ENCODE measurements at places on chromosomes 6 and 20.

- no peak for DNase-seq
These were observed 3.2 kb downstream of the USP45 start for GRCh38 chr6:99512033-99512432.

GRCh38 chr20:20293691-20294385 is 74.1 kb upstream of the INSM1 start:
- DNase-seq = no peak

DNA sequence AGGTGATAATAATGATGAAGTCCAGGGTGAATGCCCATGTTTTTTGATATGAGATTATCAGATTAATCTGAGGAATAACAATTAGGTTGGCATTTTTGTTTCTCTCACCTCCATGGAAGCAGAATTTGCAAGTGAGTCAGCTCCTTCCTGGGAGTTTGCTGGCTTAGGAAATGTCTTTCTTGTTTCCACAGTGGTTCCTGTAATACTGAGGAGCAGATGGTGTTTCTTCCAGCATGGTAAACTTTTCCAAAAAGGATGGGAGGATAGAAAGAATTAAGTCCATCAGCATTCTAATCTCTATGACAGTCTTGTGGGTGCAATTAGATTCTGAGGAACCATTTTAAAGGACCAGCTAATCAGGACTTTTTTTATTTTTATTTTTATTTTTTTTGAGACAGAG is 40.5 kb downstream of the SNAP25 start:
- DNase-seq = no peak

- peak; percentile 62 for DNase-seq
These were observed 55.5 kb downstream of the PRDM1 start for GRCh38 chr6:106141441-106142237.

GRCh38 chr6:168684471-168684870 is 243.5 kb downstream of the SMOC2 start:
- no peak for DNase-seq

DNA sequence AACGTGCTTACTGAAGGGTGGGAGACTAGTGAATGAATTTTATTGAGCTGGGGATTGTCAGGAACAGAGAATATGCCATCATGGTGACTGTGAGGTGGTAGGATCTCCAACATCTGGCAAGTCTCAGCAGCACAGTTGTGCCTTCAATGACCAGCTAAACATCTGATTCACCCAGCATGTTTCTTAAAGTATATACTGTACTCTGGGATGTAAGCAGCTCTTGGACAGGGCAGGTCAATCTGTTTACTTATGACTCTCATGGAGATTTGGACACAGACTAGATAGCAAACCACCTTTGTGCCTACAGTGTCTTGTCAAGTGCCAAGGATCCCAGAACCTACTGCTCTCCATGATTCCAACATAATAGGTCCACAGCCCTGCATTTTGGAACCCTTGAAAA is 801.0 kb upstream of the CITED2 start:
- no peak for DNase-seq

- DNase-seq = no peak
These were observed 4.5 kb upstream of the SYS1 start for GRCh38 chr20:45358282-45359068.

DNA sequence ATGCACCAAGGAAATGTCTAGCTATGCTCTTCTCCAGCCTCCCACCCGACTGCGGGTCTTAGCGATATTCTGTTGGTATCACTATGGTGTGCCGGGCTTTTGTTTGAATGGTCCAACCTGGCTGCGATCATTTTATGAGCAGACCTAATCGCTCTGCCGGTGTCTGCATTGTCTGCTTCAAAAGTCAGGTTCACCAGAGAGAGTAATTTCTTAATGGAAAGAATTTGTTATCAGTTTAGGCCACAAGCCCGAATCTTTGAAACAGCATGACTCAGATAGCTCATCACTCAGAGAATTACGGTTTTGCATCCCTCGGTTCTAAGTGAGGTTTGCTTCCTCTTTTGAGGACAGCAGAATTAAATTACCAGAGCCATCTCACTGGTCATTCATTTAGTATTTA is 521.0 kb upstream of the ARID1B start:
- peak; percentile 8 for DNase-seq

GRCh38 chr20:49765413-49765736 is 47.3 kb upstream of the SLC9A8 start:
- no peak for DNase-seq

DNA sequence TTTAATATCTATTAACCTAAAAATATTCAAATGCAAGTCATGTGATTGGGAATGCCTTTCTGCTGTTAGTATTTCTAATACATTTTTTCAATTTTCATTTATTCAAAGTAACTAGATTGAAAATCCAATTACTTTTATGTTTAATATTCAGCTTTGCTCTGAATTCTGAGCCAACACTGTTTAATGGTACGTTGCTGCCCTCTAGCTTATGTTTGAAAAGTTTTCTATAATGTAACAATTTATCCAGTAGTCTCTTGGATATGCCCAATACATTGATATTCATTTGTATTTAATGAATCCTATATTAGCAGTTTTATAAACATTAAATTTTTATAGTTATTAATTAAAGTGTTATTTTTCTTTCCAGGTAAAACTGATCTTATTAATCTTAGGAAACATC is 47.4 kb downstream of the LGSN start:
- no peak for DNase-seq

GRCh38 chr6:131122007-131122406 is 13.3 kb upstream of the AKAP7 start:
- no peak for DNase-seq

- no peak for DNase-seq
These were observed 133.3 kb upstream of the ARMC2 start for GRCh38 chr6:108714766-108715414.

GRCh38 chr6:109524129-109524528 is 41.1 kb upstream of the ZBTB24 start:
- no peak for DNase-seq
